ENCODE measurements at places on chromosomes 3 and 15.

- no peak for DNase-seq
Observed at GRCh38 chr15:25136119-25136518, 181.3 kb downstream of the SNRPN start.

DNA sequence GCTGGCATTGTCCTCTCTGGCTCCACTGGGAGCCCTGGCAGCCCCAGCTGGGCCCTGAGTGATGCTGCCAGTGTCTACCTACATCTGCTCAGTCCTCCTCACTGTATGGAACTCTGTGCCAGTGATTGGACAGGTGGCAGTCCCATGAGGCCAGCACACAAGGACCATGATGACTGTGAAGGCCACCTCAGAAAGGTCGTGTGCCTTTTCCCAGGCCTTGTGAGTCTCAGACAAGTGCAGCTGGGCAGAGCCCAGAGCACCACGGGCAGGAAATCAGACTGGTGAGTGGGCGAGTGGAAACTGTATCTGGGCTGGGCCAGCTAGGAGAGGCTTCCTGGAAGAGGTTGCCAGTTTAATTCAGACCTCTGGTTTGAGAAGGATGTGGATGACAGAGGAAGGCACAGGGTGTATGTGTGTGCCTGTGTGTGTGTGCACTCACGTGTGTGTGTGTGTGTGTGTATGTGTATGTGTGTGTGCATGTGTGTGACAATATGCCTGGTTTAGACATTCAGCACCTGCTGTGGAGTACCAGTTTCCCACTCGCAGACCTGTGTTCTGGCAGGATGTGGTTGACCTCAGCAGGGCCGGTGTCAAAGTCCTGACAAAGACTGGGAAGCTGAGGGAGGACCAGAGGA is 7.0 kb downstream of the MAPKAPK3 start:
- no peak for DNase-seq

- no peak for DNase-seq
Observed at GRCh38 chr15:95742836-95743235, 587.7 kb upstream of the NR2F2 start.

- no peak for DNase-seq
Observed at GRCh38 chr3:194382196-194382891, 12.8 kb upstream of the LRRC15 start.

DNA sequence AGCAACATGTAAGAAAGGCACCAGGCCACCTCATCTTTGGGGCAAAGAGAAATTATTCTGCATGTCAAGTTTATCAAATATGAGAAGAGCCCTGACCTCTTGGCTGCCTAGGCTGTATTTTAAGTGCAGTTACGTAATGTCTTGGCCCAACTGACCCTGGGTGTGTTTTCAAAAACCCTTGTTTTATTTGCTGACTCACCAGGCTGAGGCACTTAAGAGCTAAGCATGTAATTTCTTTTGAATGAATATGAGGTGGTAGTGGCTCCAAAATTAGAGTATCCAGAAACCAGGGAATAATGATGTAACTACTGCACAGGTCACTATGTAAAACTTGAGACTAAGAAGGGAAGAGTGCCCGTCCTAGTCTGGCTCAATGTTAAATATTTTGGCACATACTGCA is 24.3 kb downstream of the PGPEP1L start:
- DNase-seq: no peak

DNA sequence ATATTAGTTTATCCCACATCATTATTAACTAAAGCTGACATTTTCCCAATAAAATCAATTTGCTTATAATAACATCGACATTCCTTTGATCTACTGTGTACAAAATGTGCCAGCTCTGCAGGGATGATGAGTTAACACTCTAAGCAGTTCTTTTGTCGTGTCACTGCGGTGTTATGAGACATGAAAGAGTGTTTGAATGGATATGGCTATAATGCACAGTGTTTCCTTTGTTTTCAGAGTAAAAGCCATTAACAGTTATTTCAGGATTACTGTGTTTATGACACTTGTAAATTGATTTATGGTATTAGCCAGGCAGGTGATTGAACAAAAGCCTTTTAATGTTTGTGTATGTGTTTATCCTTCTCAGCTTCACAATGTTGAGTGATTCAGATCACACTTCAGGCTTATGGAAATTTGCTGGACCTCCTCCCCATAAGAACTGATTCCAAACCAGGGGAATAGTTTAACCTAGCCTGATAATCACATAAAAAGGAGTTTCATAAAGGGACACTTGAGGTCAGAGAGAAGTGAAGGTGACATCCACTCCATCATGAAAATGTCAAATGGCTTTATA is 115.7 kb downstream of the CHL1 start:
- DNase-seq: no peak

GRCh38 chr3:17765819-17766472 is 23.5 kb upstream of the TBC1D5 start:
- DNase-seq: no peak

DNA sequence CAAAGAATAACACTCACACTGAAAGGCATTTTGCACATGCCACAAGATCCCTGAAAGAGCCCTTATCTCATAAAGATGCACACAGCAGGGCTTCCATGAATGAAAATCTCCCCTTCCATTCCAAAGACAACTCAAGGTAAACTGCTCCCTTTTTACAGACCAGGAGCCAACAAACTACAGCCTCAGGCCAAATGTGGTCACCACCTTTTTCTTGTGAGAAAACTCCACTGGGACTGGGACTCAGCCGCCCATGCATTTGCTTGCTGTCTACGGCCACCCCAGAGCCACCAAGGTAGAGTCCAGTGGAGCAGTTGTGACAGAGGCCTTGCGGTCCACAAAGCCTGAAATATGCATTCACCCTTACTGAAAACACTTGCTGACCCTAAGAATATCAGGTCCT is 334.8 kb downstream of the OCA2 start:
- no peak for DNase-seq

DNA sequence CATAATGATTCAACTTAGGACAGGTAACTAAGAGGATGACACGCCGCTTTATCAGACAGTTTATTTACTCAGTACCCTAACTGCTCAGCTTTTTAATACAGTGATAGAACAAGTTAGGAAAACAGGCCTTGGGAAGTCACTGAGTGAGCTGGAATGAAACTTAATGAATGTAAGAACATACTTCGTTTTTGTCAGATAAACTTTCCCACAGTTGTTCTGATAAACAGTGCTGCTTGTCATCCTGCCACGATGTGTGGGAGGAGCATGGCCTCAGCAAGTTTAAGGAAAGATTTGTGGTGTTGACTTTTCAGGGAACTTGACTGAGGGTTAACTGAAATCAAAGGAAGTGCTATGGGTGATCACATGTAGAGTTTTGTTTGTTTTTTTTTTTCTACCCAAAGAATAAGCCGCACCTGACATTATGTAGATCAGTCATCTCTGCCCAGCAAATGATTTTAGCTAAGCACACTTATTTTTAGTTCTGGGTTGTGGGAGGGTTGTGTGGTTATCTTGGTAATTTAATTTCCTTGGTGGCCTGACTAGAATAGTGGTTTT is 5.6 kb upstream of the P2RY14 start:
- DNase-seq: no peak

DNA sequence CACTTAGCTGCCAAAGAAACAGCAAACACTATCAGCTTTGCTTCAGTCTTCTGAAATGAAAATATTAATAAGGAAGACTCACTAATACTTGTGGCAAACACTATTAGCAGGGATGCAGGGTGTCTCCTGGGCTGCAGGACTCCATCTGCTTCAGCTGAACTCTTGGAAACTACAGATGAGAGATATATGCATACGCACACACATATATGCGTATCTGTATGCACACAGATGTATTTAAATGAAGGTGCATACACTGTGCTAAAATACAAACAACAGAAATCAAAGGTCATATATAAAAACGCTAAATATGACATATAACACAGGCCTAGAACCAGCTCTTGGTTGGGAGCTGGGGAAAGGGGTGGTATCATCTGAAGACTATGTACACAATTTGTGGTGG is 10.6 kb downstream of the PPM1M start:
- no peak for DNase-seq

- no peak for DNase-seq
Observed at GRCh38 chr3:194521510-194522260, 34.9 kb upstream of the ATP13A3 start.
